ENCODE measurements at places on chromosomes 3 and 15. TPM values are rescaled to one million over a fixed set of nuclear protein-coding genes. Genes with fewer than 3 reads are reported as not detected.

The ST8SIA2 gene
- not detected for total RNA-seq

The GNB4 gene
- 16.9 TPM for total RNA-seq

The FGF7 gene
- total RNA-seq, result 127 TPM

The RBM5 gene
- total RNA-seq, result 308 TPM

The SLCO2A1 gene
- 22.5 TPM for total RNA-seq

The CPNE9 gene
- total RNA-seq, result not detected

The CCR8 gene
- not detected for total RNA-seq

The CCRL2 gene
- total RNA-seq, result 13.1 TPM

The TMEM45A gene
- 27.9 TPM for total RNA-seq
